T-helper 9 cell (primary cell): ENCODE measurements at places on chromosomes 2 and 18.

DNA sequence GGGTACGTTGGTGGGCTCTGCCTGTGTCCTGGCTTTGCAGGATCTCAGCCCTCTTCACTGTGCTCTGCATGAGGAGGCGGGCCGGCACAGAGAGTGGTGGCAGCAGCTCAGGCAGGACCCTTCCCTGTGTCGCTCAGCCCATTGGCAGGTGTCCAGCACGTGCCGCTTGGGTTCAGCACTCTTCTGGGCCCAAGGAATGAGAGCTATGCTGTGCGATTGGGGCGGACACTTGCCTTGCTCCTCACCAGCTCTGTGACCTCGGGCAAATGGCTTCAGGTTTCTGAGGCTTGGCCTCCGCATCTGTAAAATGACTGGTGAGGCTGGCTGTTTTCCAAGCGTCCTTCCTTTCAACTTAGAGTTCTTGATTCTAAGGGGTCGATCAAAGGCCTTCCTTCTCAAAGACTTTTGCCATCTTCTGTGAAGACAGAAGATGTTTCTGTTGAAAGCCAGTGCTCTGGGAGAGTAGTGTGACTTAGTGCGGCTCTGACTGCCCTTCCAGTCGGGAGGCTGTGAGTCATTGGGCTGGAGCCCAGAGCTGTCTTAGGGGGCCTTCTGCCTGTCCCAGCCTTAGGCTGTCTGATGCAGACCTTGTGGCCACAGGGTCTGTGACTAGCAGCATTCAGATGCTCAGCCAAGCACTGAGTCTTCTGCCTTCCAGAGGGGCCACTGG, 35.6 kb downstream of the GLI2 start:
- no peak for DNase-seq

- no peak for DNase-seq
These were observed 194.8 kb downstream of the NDUFA10 start for GRCh38 chr2:239830121-239831000.

GRCh38 chr2:118085173-118086023, 2.9 kb upstream of the INSIG2 start:
- no peak for DNase-seq

GRCh38 chr18:78735131-78736014, 244.2 kb upstream of the SALL3 start:
- DNase-seq: no peak
